Epithelial cell of esophagus (primary cell): ENCODE measurements at places on chromosomes 6 and 20.

DNA sequence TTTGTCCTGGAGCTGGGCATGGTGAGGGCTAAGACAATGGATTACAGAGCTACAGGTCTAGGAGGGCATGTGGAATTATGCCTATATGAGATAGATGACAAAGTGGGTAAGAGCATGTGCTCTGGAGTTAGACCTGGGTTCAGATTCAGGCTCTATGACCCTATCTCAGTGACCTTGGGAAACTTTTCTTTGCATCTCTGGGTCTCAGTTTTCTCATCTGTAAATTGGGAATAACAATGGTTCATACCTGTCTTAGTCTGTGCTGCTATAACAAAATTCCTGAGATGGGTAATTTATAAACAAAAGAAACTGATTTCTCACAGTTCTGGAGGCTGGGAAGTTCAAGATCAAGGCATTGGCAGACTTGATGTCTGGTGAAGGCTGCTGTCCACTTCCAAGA is 30.3 kb downstream of the PPARD start:
- no peak for DNase-seq

DNA sequence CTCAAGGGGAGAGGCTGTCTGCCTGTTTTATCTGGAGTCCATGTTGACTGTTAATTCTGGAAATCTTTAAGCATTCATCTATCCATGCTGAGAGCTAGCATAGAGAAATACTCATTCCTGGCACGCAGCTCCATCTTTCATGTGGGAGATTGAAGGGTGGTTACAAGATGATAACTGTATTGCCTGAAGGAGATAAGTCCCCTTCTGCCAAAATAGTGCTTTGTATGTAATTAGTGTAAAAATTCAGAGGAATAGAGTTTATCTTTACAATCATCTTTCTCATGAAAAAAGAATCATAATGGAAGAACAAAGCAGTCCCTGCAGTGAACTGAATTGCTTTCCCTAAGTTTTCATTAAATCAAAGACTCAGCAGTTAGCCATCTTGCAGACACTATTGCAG is 256.5 kb downstream of the SLC35F1 start:
- no peak for DNase-seq

- no peak for DNase-seq
Measured at GRCh38 chr20:44228465-44229258, 18.1 kb upstream of the OSER1 start.

- DNase-seq = no peak
Measured at GRCh38 chr20:5770987-5771318, 20.8 kb downstream of the SHLD1 start.

GRCh38 chr6:77010931-77011542 is 452.3 kb downstream of the HTR1B start:
- DNase-seq = no peak

DNA sequence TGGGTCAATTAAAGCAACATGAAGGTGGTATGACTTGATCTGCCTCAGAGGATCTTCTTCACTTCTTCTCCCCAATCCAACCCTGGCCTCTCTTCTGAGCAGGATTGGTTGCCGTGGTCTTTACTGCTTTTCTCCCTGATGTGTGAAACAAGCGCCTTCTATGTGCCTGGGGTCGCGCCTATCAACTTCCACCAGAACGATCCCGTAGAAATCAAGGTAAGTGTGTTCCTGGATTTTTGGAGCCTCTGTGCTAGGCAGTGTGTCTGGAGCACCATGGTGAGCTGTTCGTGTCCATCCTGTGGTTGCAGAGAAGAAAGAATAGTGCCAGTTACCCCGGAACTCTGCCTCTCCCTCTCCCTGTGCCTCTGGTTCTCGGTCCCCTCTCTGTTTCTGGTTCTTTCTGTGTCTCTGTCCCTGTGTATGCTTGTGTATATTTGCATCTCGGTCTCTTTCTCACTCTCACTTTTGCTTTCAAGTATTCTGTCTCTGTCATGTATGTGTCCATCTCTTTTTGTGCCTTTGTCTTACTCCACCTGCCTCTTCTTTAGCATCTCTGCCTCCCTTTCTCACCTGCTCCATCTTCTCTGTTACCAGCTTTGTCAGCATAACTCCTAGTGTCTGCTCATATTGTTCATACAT is 23.5 kb downstream of the TM9SF4 start:
- DNase-seq = no peak

DNA sequence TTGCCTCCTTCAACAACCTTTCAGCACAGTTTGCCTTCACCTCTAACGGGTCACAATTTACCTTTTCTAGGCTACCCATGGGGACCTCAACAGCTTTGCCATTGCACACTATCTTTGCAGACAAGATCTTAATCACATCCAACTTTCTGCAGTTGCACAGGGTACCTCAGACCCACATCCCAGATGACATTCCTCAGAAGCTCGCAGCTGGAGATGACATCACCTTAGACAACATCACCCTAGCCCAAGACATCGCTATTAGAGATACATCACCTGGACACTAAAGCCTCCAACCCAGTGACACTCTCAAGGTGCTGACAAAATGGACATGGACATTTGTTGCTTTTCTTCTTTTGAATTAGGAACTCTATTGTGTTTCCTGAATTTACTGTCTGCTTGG is 38.6 kb upstream of the RPP40 start:
- DNase-seq = no peak

DNA sequence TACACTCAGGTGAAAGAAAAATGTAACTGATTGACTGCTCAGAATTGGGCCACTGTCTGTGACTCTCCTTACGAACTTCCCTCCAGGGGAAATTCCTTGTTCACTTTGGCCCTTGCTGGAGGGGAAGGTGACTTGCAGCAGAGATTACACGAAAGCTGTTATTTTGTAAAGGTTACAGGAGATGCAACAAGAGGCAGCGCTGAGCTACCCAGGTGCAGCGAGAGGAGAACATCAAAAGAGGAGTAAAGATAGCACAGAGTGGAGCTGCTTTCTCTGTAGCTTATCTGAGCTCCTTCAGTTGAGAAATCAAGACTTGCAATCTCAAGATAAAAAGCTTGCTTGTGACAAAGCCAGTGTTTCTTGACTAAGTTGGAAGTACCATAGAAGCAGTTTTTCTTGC is 144.6 kb downstream of the ARHGAP18 start:
- no peak for DNase-seq

DNA sequence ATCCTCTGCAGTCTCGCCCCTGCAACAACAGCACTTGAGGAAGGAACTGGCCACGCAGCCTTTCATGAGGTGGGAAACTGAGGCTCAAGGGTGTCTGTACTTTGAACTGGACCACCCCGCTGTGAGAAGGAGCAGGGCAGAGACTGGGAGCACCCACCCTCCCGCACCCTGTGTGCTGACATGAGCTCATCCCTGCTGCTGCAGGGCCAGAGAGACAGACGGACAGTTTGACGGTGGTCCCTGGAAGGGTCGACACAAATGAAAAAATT is 16.9 kb upstream of the MRGBP start:
- no peak for DNase-seq

- DNase-seq = no peak
Measured at GRCh38 chr6:5126214-5126613, 41.1 kb downstream of the PPP1R3G start.

DNA sequence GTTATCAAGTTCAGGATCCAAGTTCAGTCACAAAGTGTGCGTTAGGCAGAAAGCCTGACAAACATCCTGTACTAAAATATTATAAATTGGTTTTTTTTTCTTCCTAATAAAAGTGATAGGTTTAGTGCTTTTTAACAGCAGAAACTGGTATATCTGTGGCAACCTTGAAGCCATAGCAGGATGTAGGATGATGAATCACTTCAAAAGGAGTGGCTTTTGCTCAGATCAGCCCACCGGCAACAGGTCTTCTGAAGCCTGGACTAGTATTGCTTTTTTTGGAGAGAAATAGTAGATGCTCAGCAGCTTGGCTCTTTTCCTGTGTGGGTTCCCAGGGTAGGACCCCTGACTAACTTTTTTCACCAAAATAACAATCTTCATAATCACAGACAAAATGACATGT is 190.8 kb downstream of the EPM2A start:
- peak; percentile 70 for DNase-seq

GRCh38 chr20:63068711-63069367 is 62.1 kb upstream of the BHLHE23 start:
- no peak for DNase-seq

DNA sequence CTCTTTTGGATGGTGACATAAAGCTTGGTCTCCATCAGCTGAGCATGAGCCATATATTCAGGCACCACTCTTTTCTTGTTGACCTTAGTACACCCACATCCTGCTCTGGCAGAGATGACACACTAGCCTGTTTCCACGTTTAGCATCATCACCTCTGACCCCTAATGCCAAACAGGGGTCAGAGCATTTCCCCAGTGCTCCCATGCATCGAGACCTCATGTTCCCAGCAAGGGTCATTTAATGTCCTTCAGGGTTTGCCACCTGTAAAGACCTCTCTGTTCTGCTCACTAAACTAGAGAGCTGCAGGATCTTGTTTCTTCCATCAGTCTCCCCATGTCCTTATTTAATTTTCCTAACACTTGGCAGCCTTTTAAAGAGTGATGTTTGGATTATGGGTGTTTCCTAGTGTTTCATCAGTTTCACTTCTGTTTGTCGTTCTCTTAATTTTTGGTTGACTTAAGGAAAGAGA is 97.5 kb downstream of the AIG1 start:
- DNase-seq = peak; percentile 22

DNA sequence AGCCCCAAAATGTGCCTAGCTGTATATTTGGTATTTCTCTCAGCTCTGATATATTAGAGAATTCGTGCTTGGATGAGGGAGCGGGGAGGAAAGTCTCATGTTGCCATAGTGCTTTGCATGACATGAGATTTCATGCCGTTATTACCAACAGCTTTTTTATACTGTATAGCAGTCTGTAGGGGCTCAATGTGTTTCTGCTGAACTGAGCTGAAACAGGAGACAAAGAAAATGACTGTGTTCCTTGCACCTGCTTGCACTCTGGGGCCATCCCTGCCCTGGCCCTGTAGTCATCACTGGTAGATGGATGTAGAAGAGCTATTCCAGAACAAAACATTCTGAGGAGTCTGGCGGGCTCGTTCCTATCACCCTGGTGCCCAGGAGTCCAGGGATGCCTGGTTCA is 128.0 kb upstream of the SASH1 start:
- DNase-seq = no peak

GRCh38 chr20:35006009-35006408 is 50.3 kb downstream of the MYH7B start:
- no peak for DNase-seq

GRCh38 chr6:155194399-155194798 is 69.4 kb upstream of the CLDN20 start:
- DNase-seq = no peak

DNA sequence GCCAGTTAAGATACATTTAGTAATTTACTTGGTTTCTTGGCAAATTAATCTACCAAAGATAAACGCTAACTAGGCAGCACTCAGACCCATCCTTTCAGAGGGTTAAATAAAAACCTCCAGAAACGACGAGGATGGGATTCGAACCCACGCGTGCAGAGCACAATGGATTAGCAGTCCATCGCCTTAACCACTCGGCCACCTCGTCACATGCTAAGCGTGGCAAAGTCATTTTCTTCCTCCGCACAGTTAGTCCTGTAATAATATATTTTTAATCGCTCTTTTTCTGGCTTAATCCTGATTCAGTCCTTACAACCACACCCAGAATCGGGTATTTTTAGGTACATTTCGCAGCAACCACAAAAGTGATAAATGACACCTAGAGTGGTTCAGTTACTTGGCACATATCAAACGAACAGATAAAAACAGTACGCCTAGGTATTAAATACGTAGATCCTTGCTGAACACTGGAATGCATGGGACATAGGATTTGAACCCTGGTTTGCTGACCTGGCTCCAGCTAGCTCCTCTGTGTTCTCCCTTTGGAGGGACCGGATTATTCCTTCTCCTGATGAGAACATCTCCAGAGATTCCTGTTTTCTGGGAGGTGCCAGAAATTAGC is 71.6 kb downstream of the GPX5 start:
- peak; percentile 65 for DNase-seq

DNA sequence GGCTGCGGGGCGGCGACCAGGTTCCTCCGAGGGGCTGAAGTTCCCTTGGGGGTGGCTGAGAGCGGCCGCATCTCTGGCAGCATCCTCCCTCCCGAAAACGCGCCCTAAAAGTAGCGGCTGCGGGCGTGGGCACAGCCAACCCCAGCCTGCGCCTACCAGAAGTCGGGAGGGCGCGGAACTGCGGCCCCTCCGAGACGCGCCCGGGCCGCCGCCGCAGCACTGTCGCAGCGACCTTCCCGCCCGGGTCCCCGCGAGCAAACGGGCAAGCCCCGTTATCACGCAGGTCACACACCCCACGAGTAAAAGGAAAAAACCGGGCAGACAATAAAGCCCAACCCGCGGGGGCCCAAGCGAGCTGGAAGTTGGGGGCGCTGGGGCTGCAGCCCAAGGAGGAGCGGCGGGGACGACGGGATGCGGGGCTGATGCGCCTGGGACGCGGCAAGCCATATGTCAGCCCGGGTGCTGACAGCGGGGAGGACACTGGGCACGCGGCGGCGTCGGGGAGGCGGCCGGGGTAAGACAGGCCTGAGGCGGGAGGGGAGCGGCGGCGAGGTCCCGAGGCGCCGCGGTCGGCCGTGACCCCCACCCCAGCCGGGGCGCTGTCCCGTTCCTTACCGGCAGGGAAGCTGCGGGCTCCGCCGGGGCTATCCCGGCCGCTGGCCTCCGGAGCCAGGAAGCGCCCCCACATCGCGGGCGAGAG is 659 bp downstream of the CEP85L start:
- peak; percentile 49 for DNase-seq
